ENCODE measurements at places on chromosomes 5 and 9.

DNA sequence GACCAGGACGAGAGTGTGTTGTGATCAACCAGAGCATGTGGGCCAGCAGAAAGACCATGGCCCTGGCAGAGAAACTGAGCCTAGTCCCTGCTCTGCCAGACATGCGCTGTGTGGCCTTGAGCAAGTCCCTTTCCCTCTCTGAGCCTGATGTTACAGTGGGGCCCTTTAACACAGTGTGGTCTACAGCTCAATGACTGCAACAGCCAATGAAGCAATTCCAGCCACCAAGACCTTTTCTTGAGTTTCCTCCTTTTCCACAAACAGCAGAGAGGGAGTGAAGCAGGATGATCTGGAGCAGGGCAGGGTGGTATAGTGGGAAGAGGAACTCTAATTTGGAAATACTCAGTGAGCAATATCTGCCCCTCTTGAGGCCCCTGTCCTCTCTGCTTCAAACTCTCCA is 25.8 kb upstream of the ARSI start:
- DNase-seq = no peak

DNA sequence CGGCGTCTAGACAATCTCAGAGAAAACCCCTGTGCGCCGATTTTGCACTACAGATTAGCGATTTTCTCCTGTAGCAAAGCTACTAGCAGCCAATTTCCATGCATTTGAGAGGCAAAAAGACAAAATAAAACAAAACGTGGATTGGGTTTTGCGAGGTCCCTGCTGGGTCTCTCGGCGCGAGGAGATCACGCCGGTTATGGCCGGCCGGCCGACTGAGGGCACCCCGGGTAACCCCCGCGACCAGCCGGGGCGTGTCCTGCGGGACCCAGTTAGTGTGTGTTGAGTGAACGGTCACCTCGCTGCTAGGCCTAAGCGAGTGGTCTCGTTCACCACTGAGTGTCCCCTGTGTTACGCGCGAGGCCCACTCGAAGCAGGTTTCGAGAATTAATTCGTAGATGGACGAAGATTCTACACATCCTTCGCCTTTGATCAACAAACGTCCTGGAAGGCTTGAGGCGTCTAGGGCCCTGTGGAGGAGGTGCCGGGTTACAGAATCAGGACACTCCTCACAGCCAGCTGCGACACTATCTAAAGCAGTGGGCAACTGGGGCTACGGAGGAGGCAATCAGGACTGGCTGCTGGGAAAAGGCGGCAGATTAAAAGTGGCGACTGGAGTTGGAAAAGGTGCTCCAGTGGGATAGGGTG is 764 bp upstream of the VDAC1 start:
- no peak for DNase-seq

GRCh38 chr5:139148986-139149385 is 49.2 kb downstream of the SIL1 start:
- DNase-seq = no peak

GRCh38 chr5:96870094-96871026 is 5.9 kb upstream of the ERAP2 start:
- no peak for DNase-seq

- no peak for DNase-seq
These were observed 383.3 kb upstream of the ZNF462 start for GRCh38 chr9:106479679-106480078.

DNA sequence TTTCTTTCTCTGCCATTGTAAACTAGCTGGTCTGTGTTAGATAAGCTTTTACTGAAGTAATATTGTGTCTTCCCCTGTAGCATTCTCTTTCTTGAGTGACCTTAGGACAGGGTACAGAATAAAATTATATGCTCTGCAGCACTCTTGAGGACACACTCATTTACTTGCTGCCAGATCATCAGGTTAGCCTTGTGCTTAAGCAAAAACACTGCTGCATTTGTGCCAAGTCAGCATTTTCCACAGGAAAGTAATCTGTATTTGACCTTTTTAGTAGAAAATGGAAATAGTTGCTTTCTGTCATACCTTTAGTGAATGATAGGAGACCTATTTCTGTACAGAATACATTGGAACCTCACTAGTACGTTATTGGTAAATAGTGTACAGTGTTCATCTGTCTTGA is 54.2 kb downstream of the LMNB1 start:
- no peak for DNase-seq

DNA sequence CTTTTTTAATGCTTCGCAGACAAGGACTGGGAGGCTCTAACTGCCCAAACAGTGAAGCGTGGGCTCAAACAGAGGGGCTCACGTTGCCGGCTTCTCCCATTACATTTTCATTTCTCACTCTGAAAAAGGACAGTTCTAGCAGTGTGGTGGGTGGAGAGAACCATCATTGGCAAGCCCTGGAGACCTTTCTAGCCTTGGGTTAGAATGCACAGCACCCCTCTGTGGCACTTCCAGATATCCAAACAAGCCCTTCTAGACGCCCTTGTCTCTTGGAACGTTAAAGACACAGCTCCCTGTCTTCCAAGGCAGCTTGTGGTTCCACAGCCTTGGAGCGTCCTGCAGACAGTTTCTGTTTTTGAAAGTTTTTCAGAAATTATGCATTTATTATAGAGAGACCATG is 52.1 kb downstream of the MVB12B start:
- peak; percentile 7 for DNase-seq

DNA sequence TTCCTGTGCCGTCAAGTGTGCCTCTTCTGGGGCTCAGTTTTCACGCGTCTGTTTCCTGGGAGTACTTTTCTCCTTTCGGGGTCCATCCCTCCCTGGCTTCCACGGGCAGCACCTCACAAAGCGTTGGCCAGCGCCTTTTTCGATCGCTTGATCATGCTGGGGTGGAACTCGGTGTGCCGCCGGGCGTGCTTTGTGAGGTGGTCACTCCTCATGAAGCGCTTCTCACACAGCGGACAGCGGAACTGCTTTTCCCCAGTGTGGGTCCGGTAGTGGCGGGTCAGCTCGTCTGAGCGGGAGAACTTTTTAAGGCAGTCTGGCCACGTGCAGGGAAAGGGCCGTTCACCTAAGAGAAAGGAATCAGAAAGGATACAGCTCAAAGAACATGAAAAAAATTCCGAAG is 26.8 kb downstream of the KLF9 start:
- no peak for DNase-seq

- no peak for DNase-seq
These were observed 93.0 kb upstream of the NIPAL4 start for GRCh38 chr5:157366741-157367674.

- DNase-seq = no peak
These were observed 4.1 kb downstream of the TRIM23 start for GRCh38 chr5:65620021-65620420.

- DNase-seq = no peak
These were observed 27.7 kb downstream of the PCSK5 start for GRCh38 chr9:75918154-75918553.

DNA sequence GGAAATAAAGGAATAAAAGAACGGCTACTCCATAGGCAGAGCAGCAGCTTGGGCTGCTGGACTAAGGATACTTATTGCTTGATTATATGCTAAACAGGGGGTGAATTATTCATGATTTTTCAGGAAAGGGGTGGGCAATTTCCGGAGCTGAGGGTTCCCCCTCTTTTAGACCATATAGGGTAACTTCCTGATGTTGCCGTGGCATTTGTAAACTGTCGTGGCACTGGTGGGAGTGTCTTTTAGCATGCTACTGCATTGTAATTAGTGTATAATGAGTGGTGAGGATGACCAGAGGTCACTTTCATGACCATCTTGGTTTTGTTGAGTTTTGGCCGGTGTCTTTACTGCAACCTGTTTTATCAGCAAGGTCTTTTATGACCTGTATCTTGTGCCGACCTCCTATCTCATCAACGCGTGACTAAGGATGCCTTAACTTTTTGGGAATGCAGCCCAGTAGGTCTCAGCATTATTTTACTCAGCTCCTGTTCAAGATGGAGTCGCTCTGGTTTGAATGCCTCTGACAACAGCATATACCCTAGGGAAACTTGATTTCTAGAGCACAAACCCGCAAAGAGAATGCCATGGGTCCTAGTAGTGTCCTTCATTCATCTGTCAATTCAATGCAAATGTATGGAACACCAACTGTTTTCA is 47.8 kb upstream of the PWWP2A start:
- no peak for DNase-seq

GRCh38 chr5:10289991-10290390 is 17.7 kb downstream of the CMBL start:
- DNase-seq = no peak

DNA sequence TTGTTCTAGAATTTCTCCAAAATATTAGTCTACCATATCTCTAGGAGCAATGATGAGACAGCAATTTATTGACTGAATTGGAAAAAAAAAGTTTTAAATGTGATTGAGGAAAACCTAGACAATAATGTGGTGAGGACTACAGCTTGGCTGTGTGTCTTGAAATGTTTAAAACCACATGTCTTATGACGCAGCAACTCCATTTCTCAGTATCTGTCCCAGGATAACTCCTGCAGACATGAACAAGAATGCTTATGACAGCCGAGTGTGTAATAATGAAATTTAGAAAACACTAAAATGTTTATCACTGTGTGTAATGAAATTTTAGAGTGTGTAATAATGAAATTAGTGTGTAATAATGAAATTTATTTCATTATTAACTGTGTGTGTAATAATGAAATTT is 254.1 kb upstream of the DAPK1 start:
- no peak for DNase-seq

- DNase-seq = no peak
These were observed 728.5 kb upstream of the ADAMTS16 start for GRCh38 chr5:4411664-4412063.

GRCh38 chr9:106718936-106719335 is 144.0 kb upstream of the ZNF462 start:
- no peak for DNase-seq

DNA sequence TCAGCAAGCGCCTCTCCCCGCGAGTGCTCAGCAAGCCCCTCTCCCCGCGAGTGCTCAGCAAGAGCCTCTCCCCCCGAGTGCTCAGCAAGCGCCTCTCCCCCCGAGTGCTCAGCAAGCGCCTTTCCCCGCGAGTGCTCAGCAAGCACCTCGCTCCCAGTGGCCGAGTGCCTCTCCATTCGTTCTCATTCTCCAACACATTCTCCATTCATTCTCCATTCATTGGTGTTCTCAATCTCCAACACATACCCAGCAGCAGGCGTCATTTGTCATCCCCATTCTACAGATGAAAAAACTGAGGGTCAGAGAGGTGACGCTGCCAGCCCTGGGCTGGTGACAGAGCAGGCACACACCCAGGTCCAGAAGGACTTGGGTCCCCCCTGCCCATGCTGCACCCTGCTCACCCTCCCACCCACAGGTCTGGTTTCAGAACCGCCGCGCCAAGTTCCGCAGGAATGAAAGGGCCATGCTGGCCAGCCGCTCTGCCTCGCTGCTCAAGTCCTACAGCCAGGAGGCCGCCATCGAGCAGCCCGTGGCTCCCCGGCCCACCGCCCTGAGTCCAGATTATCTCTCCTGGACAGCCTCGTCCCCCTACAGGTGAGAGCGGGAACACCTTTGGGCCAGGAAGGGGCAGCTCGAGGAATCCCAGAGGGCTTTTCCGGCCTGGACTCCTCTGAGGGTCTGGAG is 32.5 kb downstream of the PTGES start:
- no peak for DNase-seq

DNA sequence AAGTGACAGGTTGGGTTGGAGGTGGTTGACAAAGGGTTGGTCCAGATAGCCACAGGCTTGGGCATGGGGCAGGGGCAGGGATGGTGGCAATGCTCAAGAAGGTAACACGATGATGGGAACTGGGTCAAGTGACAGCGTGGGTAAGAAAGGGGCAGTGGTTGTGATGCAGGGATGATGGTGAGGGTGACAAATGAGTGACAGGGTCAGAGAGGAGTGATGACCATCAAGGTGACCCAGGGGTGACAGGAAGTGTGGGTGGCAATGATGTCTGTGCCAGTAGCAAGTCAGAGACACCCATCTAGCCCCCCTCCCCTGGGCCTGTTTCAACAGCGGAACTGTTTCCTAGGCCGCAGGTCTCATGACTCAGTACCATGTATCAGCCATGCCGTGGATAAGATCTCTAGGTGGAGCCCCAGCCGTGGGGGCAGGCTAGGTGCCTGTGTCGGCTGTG is 20.5 kb downstream of the AQP3 start:
- no peak for DNase-seq

GRCh38 chr9:22065431-22066200 is 56.5 kb upstream of the CDKN2B start:
- no peak for DNase-seq

All from head of caudate nucleus (tissue), 42 donors.